ENCODE measurements at places on chromosomes 5 and 9.

DNA sequence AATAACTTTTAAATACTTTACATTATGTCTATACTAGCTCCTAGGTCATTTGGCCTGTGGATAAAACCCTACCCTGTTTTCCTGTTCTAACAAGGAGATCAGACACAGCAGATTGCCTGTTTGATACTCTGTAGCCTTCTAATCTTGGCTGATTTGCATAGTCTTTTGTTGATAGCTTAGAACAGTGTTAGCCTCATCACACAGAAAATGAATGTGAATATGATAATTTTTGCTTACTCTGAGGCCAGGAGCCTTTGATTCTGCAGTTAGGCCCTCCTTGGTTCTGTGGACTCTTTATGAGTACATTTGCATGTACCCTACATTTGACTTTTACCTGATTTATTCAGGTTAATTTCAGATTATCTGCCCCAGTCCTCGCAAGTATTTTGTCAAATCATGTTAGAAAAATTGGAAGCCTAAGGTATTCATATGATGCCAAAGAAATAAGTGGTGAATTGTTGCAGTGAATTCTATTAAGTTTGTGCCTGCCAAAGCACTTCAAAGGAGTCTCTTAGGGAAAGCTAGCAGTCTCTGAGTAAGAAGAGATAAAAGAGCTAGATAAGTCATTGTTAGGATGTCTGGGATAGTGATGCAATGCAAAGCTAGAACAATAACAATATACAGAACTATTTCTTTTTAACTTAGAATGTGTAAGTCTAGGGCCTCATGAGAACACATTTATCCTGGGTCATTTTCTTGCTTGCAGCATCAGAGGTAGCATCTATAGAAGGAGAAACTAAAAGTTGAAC is 56.4 kb downstream of the SCAMP1 start:
- no peak for DNase-seq

GRCh38 chr5:124039410-124039809 is 527.4 kb downstream of the CSNK1G3 start:
- no peak for DNase-seq

- no peak for DNase-seq
These were observed 17.4 kb downstream of the C9orf85 start for GRCh38 chr9:71928806-71929205.

GRCh38 chr5:100634937-100635534 is 99.9 kb downstream of the FAM174A start:
- no peak for DNase-seq

- no peak for DNase-seq
These were observed 68.2 kb upstream of the TBCA start for GRCh38 chr5:77844373-77844622.

GRCh38 chr9:128335161-128335560 is 5.2 kb upstream of the SLC27A4 start:
- DNase-seq = no peak

- DNase-seq = no peak
These were observed 41.6 kb downstream of the ERGIC1 start for GRCh38 chr5:172875505-172876279.

DNA sequence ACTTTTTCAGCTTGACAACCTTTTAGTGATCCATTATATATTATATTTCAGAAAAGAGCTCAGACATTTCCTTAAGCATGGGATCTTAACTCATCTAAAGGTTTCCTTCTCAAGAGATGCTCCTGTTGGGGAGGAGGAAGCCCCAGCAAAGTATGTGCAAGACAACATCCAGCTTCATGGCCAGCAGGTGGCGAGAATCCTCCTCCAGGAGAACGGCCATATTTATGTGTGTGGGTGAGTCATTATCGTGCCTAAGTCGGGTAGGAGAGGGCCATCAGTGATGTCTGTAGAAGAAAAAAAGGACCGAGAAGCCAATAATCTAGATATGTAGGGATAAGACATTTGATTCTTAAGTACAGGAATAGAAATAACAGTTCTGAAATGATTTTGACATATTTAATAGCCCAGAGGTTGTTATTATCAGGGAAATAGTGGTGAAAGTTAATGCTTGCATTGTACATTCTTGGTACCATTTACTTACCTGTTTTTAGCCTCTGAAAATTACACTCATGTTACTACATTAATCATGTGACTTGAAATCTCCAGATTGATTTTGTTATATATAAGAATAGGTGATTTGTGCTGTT is 28.2 kb downstream of the MTRR start:
- DNase-seq = no peak

DNA sequence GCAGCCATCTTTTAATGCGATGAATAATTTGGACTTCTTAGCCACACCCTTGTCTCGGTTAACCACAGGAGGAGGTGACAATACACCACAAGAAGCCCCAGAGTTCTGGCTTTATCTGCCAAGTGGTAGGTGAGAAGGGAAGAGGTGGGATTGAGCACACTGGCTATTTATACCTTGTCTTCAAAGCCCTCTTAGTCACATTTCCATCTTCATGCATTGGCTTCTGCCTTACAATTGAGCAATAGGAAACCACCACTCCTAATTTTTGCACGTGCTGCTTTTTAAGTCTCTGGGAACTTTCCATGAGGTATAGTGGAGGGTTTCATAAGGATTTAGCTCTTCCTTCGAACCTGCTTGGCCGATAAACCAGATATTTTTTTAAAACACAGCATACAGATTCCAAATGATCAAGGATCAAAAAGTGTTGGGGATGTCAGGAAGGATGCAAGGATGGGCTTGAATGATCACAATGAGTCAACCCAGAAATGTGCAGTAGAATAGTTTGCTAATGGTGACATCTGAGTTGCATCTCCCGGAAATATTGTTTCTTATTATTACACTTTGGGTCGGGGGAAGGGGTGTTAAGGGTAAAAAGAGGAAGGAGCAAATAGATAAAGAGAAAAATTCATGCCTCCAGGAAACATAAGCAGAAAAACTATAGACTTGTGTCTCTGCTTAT is 25.5 kb downstream of the PLAC8L1 start:
- DNase-seq = no peak

DNA sequence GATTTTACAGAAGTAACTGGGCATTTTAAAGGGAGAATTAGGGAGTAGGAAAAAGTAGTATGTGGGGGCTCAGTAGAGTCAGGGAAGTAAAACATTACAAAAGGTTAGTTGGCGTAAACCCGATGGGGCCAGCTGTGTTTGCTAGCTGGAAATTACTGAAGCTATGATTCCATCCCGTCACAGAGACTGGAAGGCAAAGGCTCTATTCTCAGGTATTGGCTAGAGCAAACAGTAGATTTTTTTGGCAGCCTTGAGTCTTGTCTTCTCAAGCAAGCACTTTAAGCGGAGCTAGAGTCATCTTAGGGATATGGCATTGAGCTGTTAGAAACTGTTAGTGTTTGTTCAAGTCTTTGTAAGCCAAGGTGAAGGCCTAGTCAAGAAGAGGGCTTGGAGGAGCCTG is 121.5 kb downstream of the PAM start:
- DNase-seq = no peak

- DNase-seq = no peak
These were observed 214.3 kb downstream of the AGTPBP1 start for GRCh38 chr9:85527331-85528020.

DNA sequence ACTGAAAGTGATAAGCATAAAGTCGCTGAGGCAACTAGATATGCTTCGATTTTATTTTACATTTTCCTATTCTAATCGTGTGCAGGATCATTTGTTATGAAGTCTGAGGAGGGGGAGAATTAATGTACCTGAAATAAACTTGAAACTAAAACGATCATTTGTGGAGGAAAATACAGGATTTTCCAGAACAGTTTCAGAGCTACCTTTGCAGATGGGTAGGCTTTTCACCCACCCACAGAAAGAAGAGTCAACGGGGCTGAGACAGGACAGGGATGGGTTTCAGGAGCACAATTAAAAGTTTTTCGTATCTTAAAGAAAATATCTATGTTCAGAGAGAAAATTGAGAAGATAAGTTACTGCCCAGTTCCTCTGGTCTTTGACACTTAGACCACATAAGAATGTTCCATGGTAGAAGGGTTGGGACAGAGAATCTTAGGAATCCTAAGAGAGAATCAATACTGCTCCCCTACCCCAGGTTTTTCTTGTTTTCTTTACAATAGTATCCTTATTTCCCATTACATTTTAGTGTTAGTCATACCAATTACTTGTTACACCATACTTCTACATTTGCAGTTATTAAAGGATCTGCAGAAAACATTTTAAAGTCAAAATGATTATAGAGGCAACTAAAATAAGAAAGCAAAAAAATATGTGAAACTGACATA is 211.4 kb downstream of the DEPDC1B start:
- DNase-seq = no peak

DNA sequence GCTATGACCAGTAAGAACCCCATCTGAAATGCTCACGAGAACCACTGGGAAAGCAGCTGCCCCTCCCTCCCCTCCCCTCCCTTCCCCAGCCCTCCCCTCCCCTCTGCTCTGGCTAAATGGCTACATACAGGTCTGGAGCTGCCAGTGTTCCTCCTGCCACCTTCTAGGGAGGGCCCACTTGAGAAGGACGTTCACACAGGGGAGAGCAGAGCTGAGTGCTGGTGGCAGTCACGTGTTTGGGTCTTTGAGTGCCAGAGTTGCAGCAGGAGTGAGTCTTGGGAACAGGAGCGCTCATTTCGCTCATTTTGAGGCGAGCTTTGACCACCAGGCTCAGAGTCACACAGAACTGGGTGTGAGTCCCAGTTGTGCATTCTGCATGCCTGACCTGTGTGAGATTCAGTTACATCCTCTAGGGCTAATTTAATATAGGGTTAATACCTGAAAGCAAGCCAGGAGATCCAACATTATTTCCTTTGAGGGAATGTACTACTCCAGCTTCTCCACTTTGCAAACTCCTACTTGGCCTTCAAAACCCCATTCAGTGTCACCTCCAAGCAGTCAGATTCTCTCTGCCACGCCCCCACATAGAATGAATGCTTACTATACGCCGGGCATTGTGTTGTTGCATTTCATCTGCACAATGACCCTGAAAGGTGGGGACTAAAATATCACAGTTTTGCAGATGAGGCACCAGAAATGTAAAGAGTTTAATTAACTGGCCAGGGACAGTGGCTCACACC is 25.1 kb downstream of the CPLX2 start:
- DNase-seq = no peak

GRCh38 chr5:73940026-73940425 is 314.0 kb downstream of the ARHGEF28 start:
- DNase-seq = no peak

DNA sequence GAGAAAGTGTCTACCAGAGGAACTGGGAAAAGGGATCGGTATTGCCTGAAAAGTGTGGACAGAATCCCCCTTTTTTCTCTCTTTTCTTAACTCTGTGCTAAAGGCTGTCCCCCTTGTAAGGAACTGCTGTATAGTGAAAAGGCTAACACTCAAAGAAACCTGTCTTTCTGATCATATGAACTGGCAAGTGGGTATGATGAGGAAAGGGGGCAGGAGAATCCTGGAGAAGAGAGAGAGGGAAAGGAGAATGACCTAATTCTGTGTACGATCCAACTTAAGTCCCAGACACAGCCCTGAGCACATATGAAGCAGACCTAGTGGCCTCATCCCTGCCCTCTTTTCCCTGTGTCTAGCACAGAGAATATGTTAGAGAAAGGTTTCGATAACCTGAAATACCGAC is 967 bp downstream of the ANKRD31 start:
- DNase-seq = no peak

DNA sequence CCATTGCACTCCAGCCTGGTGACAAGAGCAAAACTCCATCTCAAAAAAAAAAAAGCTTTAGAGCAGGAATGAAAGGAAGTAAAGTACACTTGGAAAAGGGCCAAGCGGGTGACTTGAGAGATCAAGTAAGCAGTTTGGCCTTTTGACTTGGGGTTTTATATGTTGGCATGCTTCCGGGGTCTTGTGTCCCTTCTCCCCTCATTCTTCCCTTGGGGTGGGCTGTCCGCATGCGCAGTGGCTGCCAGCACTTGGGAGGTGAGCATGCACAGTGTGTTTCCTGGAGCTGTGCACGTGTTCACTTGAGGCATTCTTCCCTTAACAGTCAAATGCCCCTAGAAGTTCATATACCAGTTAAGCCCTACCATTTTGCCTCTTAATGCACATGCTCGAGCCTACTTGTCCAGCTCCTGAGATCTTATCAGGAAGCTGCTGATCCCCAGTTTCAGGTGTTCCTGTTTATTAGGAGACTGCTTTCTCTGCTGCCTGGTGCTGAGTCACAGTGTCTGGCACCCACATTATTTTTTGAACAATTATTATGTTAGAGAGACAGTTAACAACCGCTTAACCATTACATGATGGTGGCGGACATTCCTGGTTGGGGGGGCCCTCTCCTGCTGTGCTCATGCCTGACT is 32.6 kb upstream of the PRRC2B start:
- no peak for DNase-seq

GRCh38 chr9:70594386-70594944 is 180.0 kb upstream of the KLF9 start:
- DNase-seq = no peak

DNA sequence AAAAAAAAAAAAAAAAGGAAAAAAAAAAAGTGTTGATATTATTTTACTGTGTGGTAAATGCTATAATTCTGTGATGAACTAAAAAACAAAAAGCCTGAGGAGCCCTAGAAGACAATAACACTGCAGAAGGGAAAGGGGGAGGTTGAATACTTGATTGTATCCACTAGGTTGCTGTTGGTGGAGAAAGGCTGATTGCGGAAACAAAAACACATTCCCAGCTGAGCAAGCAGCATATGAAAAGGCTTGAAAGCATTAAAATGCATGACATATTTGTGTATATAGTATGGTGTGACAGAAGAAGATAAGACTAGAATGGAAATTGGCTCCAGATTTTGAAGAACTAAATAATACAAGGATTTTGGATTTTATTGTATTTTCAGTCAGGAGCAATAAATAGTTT is 8.9 kb downstream of the RABGAP1 start:
- DNase-seq = no peak

- no peak for DNase-seq
These were observed 27.1 kb downstream of the ZNF608 start for GRCh38 chr5:124719113-124719967.

- DNase-seq = no peak
These were observed 18.9 kb upstream of the VLDLR start for GRCh38 chr9:2602704-2603116.

DNA sequence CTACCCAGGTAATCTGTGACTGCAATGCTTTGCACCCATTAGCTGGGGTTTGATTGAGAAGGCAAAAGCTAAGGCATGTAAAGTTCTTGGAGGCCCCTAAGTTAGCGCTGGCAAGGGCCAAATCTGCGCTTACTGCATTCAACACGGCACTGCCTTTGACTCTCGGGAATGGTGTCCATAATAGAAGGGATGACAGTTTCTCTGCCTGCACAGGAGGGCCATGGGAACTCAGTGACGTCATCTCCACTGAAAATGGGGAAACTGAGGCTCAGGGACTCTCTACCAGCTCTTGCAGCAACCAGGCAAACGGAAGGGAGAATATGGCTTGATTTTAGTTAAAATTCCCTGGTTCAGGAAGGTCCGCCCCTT is 487 bp downstream of the SPATA24 start:
- no peak for DNase-seq

DNA sequence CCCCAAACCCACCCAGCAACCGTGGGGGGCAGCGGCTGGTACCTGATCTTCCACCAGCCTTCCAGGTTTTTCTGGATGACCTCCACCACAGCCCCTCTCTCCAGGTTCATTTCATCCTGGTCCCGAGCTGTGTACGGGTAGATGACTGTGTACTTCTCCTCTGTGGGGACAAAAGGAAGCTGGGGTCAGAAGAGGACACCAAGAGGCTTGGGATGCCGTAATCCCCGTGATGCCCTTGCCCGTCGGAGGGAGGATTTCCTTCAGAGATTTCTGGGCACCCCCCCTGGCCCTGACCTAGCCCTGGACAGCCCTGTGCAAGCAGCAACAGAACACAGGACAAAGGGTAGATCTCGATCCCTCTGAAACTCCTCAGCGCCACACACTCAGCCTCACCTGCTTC is 70.3 kb upstream of the UBTD2 start:
- no peak for DNase-seq
